ENCODE measurements at places on chromosomes 4 and X.

- DNase-seq, result no peak
Observed at GRCh38 chrX:139877710-139878414, 55.0 kb downstream of the ATP11C start.

DNA sequence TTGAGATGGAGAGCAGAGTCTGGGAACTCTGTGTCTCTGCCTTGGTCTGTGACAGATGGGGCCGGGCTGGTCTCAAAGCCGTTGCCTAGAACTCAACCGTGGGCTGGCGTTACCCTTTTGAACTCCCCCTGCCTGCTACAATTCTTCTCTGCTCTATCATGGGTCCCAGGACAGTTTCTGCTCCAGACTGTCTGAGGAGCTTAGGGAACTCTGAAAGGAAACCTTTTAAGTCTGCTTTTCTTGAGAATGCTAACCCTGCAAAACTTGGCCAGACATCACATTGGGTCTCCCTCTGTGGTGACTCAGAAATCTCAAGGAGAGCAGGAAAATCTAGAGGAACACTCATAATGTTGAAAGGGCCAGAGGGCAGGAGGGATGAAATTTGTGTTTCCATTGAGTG is 240.6 kb downstream of the CBR4 start:
- DNase-seq, result no peak

GRCh38 chr4:123896446-123897071 is 500.0 kb downstream of the SPRY1 start:
- no peak for DNase-seq

- no peak for DNase-seq
Observed at GRCh38 chr4:17385403-17385802, 126.5 kb downstream of the QDPR start.

GRCh38 chrX:122777766-122778165 is 406.3 kb upstream of the GRIA3 start:
- no peak for DNase-seq

DNA sequence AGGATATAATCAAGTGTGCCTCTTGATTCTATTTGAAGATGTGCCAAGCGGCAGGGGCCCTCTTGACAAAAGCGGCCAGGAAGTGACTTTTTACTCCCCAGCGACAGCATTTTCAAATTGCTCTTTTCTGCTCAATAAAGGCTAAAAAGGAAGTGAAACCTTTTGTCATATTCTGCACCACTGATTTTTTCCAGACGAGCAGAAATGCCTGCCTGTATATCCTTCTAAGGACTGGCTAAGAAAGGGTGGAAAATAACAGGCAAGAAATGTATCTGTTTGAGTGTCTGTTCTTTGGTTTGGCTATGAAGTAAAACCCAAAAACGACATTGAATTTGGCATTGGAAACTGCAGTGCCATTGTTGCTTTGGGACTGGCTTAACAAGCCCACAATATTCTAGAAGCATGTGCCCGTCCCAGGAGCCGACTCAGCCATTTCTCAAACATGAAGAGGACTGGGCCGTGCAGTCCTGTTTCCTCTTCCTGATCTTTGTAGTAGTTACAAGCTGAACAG is 25.4 kb downstream of the TMSB4X start:
- DNase-seq, result no peak

GRCh38 chr4:184899261-184900134 is 73.7 kb upstream of the ACSL1 start:
- DNase-seq, result no peak
